ENCODE measurements at places on chromosomes 3 and 15. TPM values are rescaled to one million over a fixed set of nuclear protein-coding genes. Genes with fewer than 3 reads are reported as not detected.
A peak's percentile ranks its signal among the peaks of the same experiment; 100 is the strongest.

- peak; percentile 13 for DNase-seq
- no peaks in the 10 kb centered on the region for H3K27me3 ChIP-seq
- no peaks in the 10 kb centered on the region for H3K4me1 ChIP-seq
- H3K36me3 ChIP-seq = no peaks in the 10 kb centered on the region
- H3K4me3 ChIP-seq = no peak overlapping the region
- H3K27ac ChIP-seq = no peak overlapping the region
Observed at GRCh38 chr3:186307594-186308221, 54.3 kb downstream of the DGKG start.

- H3K27ac ChIP-seq = no peak overlapping the region
- no peak for DNase-seq
- H3K4me1 ChIP-seq = no peaks in the 10 kb centered on the region
- H3K27me3 ChIP-seq = no peaks in the 10 kb centered on the region
Observed at GRCh38 chr3:29949940-29950616, 656.3 kb upstream of the TGFBR2 start.

TM2D3 gene
- 35.9 TPM for total RNA-seq

DNA sequence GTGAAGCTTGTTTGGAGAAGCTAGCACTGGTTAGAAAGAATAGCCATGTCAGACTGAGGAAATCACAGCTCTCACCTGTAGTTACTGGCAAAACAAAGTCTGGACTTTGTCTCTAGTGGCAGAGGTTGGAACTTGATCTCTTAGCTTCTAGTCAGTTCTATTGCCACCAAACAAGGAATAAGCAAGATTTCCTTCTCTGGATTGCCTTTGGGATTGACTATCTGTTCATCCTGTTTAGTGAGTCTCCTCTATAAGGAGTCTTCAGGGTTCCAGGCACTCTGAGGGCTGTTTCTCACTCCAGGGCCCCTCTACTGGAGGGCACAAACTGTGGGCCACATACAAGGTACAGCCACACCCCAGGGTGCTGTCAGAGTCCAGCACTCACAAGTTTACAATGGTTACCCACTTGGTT is 426.6 kb upstream of the THBS1 start:
- H3K36me3 ChIP-seq = no peaks in the 10 kb centered on the region
- no peaks in the 10 kb centered on the region for H3K4me1 ChIP-seq
- H3K27ac ChIP-seq = no peak overlapping the region
- H3K4me3 ChIP-seq = no peak overlapping the region
- no peaks in the 10 kb centered on the region for H3K27me3 ChIP-seq

GRCh38 chr3:148227534-148227933 is 470.2 kb upstream of the AGTR1 start:
- H3K27ac ChIP-seq = no peak overlapping the region
- no peaks in the 10 kb centered on the region for H3K27me3 ChIP-seq
- H3K4me1 ChIP-seq = no peaks in the 10 kb centered on the region
- H3K36me3 ChIP-seq = no peaks in the 10 kb centered on the region
- DNase-seq = no peak

DNA sequence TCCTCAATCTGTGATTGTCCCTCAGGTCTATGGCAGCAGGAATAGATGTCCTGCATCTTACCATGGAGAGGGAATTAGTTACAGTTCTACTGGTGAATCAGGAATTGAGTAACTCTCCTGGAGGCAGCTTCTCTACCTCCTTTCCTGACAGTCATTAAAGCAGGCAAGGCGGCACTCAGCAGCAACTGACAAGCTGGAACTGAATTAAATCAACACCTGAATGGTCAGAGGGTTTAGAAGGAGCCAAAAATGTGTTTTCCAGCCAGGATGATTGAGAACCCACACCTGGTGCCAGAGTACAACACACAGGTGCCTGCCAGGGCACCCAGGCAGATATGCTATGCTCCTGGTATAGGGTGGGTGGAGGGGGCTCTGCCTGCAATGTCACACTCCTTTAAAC is 43.1 kb upstream of the TIPARP start:
- H3K27me3 ChIP-seq = no peaks in the 10 kb centered on the region
- no peak for DNase-seq
- H3K27ac ChIP-seq = no peak overlapping the region

DNA sequence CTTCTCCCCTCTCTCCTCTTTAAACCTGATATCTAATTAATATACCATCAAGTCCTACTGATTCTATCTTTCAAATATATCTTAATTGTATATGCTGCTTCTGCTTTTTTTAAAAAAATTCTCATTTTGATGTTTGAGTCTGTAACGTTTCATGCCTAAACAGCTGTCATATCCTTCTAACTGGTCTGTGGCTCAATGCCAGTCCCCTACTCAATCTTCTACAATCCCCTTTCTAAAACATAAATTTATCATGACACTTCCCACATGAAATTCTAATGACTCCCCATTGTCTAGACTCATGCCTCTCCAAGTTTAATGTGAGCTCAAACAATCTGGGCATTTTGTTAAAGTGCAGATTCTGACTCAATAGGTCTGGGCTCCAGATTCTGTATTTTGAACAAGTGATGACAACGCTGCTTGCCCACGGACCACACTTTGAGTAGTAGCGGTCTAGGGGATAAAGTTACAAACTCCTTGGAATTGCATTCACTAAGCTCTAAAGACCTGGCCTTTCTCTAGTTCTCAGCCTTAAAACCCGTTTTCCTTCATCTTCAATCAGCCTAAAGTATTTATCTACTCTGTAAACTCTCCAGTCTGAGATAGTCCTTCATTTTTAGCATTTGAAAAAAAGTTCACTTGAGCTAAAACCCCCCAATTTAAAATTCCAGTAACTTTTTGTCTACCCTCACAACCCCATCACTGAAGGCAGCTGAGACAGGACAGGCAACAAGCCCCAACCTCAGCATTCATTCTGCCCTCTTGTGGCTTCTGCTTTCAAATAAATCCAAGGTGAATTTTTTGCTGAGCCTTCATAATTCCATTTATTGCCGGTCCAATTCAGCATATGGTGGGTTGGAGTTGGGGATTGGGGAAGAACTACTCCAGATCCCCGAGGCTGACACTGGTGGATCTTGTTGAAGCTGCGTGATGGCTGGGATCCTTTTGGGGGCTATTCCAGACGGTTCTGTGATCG is 88.1 kb upstream of the THRB start:
- H3K36me3 ChIP-seq = no peaks in the 10 kb centered on the region
- H3K27ac ChIP-seq = no peak overlapping the region
- no peaks in the 10 kb centered on the region for H3K27me3 ChIP-seq
- no peak overlapping the region for H3K4me3 ChIP-seq
- no peak for DNase-seq

SEMA3G gene
- total RNA-seq = 0.80 TPM

TGM4 gene
- total RNA-seq = 0.14 TPM

DNA sequence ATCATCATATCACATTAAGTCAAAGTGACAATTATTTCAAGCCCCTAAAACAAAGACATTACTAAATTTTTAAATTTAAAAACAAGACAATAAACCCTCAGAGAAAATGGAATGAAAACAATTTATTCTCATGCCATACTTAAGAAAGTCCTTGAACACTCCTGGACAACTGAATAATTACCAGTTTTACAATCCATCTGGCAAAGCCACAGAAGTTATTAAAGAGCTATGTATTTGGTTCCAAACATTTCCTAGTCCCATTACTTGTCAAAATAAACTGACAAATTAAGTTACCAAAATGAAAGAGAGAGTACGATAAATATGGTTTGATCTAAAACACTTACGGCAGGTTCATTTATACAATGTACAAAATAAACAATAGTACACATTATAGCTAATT is 63.2 kb downstream of the LRRFIP2 start:
- H3K27ac ChIP-seq = no peak overlapping the region
- no peaks in the 10 kb centered on the region for H3K4me1 ChIP-seq
- no peak for DNase-seq
- no peak overlapping the region for H3K4me3 ChIP-seq
- H3K27me3 ChIP-seq = no peaks in the 10 kb centered on the region
- peaks cover 3% of the 10 kb centered on the region for H3K36me3 ChIP-seq

- no peaks in the 10 kb centered on the region for H3K4me1 ChIP-seq
- peaks cover 2% of the 10 kb centered on the region for H3K27me3 ChIP-seq
- H3K4me3 ChIP-seq = no peak overlapping the region
- H3K36me3 ChIP-seq = no peaks in the 10 kb centered on the region
- DNase-seq = no peak
Observed at GRCh38 chr15:86236356-86237110, 156.9 kb downstream of the AGBL1 start.
